PC-3 (cell line): ENCODE measurements at places on chromosomes 7 and 10. TPM values are rescaled to one million over a fixed set of nuclear protein-coding genes. Genes with fewer than 3 reads are reported as not detected.

DNA sequence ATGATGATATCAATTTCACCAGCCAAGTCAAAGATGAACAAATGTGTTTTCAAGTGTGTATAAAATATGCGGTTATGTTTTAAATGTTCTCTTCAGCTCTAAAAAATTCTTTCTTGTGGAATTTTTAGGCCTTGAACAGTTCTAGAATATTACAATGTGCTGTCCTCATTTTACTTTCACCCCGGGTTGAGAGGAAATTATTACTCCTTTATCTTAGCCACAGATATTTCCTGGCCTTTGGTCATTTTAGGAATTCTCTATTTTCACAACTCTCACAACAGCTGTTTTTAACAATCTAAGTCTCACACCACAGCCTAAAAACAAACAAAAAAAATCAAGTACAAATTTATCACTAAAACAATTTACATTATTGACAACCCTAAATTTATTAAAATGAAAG, 112.2 kb upstream of the HGF start:
- no peak for DNase-seq

The CPA1 gene
- total RNA-seq = not detected in 2 replicates

GRCh38 chr7:114678116-114678515, 243.8 kb upstream of the MDFIC start:
- DNase-seq = no peak

DNA sequence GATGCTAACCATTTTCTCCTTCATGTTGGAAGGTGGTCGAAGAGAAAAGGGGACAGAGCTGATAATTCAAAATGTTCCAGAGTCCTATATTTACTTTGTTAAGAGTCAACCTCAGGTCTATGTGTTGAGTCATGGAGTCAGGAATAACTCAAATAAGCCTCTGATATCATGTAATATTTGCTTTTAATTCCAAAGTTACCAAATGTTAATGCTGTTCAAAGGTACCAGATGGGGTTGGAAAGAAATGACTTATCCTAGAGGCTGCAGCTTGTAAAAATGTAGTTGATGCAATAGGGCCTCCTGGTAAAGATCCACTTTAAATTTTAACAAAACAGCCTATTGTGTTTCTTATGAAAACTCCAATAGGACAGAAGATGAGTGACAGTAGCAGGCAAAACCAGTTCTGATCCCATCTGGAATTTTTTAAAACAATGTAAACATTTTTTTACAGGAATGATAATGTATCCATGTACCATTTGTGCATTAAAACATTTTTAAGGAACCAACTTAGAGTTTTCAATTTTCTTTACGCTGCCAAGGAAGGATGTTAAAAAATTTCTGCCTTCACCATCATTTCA, 218.2 kb downstream of the ANK3 start:
- DNase-seq = peak; percentile 99

DNA sequence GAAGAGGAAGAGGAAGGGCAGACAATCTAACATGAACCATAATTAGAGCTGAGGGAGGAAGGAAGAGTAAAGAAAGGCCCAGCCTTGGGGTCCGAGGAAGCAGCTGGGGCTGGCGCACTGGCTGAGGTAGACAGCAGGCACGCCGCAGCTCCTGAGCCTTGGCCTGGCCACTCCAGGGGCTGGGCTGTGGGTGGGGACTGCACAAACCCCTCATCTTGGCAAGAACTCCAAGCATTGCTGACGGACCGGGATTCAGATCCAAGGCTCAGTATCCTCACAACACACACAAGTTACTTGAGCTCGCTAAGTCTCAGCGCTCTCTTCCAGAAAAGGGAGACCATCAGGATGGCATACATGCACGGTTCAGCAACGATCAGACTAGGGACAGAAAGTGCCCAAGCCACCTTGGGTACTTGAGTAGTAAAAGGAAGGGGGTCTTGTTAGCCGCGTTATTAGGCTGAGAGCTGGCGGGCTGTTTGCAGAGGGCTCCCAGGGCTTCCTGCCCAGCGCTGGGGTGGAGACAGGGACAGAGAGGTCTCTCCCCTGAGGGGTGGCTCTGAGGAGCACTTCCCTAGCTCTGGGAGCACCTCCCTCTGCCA, 4.5 kb downstream of the TNS3 start:
- no peak for DNase-seq

DNA sequence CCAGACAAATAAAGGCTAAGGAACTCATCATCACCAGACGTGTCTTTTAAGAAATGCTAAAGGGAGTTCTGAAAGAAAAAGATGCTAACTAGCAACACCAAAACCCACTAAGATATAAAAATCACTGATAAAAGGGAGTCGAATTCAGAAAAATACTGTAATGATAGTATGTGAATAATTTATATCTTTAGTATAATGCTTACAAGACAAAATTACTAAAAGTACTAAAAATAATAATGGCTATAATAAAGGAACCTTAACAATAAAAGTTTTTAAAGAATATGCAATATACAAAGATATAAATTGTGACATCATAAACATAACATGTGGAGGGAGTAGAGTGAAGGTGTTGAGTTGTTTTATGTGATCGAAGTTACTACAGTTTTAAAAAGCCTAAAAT, 28.3 kb downstream of the HPSE2 start:
- no peak for DNase-seq

DNA sequence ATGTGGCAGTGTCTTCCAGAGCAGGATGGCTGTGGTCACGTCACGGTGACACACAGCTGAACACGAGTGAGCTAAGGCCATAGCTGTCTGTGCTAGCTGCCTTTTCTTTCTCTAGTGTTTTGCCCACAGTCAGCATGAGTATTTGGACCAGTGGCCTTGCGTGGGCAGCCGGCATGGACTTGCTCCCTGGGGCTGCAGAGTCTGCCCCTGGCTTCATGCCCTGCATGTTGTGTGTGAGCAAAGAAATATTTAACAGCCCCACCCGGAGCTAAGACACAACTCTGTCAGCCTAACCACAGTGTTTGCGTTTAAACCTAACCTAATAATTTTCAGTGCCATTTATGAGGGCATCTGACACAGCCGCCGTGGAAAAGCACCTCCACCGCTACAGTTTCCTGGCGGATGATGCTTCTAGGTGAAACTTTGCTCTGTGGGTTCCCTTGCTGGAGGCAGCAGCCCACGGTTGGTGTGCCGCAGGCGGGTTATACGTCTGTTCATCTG, 14.6 kb downstream of the CHST12 start:
- no peak for DNase-seq

GRCh38 chr10:49298671-49298982, 343 bp upstream of the C10orf71 start:
- DNase-seq = peak; percentile 35

GRCh38 chr7:101688183-101688831, 59.2 kb upstream of the MYL10 start:
- DNase-seq = peak; percentile 70

- no peak for DNase-seq
Measured at GRCh38 chr10:14507176-14507575, 176.5 kb upstream of the FRMD4A start.

DNA sequence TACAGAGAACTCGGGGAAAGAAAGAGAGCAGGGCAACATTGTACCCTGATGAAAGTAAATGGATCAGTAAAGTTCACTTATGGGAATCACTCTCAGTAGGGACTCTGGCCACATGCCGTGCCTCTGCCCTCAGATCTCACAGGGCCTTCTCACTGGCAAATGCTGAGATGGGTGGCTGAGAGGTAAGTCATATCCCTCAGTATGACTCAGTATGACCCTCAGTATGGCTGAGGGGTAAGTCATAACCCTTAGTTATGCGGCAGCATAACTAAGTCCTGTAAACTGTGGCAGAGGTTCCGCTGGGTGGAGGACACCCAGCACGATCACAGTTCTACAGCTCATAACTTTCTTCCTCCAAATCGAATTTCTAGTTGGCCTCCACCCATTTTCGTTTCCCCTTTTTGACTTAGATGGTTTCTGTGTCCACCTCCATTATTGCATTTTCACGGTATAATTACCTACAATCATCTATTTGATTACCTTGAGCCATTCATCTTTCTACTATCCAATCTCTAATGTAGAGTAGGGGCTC, 26.5 kb upstream of the WNT16 start:
- DNase-seq = peak; percentile 84

The WNT8B gene
- 0.29 TPM in 1 of 2 replicates, not detected in the other for total RNA-seq
